ENCODE measurements at places on chromosomes 1 and 21.

- no peak for DNase-seq
These were observed 195.7 kb downstream of the FCRL5 start for GRCh38 chr1:157356601-157357000.

- no peak for DNase-seq
These were observed 190.8 kb downstream of the DYRK1A start for GRCh38 chr21:37557261-37557950.

DNA sequence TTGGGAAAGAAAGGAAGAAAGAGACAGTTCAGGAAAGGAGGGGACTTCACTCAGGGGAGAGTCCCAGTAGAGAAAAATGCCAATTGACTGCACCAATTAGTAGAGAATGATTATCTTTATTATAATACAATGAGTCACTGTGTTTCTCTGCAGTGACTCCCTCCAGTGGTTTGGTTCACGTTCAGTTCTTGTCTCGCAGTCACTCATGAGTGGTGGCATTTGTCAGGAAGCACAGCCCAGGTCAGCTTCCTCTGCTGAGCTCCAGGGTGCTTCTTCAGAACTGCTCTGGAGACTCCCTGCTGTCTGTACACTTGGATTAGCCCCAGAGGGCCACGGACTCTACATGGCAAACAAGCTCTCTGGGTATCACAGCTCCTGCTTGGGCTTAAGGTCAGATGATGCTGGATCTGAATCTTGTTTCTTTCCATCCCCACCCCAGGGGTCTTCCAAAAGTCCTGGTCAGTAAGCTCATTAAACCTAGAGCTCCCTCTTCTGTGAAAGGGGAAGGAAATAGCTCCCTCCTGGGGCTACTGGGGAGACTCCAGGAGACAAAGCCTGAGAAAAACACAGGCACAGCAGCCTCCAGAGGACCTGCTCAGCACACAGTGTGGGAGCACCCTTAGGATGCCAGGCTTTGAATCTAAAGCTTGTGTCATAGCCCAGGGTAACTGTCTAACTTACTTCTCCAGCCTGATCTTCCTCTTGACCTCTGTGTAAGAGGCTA, 619.0 kb downstream of the AJAP1 start:
- DNase-seq: no peak

DNA sequence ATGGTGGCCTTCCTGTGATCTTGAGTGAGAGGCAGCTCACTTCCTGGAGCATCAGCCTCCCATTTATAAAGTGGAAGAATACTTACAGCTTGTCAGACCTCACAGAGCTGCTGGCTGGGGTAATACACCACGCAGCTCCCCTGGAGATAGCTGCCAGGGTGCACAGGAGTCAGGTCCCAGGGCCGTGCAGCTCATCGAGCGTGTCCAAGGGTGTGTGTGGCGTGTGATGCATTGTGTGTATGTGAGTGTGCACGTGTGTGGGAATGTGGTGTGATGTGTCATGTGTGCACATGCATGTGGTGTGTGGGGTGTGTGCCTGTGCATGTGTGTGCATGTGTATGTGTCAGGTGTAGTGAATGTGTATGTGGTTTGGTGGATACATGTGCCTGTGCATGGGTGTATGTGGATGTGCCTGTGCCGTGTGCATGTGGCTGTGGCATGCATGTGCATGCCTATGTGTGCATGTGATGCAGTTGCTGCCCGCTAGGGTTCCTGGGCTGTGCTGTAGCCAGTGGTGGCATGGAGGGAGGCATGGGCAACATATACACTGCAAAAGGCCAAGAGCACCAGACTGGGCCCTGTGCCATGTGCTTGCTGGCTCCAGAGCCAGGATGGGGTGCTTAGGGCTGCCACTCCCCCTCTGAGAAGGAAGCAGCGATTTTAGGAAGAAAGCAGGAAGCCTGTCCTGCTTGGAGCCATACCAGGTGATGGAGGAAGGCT, 24.6 kb downstream of the WNT3A start:
- no peak for DNase-seq
